ENCODE measurements at places on chromosomes 7 and 10.

- no peak for DNase-seq
These were observed 52.1 kb downstream of the MPP7 start for GRCh38 chr10:28250782-28251181.

DNA sequence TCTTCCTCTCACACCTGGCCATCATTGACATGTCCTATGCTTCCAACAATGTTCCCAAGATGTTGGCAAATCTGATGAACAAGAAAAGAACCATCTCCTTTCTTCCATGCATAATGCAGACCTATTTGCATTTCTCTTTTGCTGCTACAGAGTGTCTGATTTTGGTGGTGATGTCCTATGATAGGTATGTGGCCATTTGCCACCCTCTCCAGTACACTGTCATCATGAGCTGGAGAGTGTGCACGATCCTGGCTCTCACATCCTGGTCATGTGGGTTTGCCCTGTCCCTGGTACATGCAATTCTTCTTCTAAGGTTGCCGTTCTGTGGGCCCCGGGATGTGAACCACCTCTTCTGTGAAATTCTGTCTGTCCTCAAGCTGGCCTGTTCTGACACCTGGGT, 19.2 kb downstream of the OR2A14 start:
- no peak for DNase-seq

GRCh38 chr10:75782463-75783248, 351.2 kb downstream of the LRMDA start:
- DNase-seq, result no peak

DNA sequence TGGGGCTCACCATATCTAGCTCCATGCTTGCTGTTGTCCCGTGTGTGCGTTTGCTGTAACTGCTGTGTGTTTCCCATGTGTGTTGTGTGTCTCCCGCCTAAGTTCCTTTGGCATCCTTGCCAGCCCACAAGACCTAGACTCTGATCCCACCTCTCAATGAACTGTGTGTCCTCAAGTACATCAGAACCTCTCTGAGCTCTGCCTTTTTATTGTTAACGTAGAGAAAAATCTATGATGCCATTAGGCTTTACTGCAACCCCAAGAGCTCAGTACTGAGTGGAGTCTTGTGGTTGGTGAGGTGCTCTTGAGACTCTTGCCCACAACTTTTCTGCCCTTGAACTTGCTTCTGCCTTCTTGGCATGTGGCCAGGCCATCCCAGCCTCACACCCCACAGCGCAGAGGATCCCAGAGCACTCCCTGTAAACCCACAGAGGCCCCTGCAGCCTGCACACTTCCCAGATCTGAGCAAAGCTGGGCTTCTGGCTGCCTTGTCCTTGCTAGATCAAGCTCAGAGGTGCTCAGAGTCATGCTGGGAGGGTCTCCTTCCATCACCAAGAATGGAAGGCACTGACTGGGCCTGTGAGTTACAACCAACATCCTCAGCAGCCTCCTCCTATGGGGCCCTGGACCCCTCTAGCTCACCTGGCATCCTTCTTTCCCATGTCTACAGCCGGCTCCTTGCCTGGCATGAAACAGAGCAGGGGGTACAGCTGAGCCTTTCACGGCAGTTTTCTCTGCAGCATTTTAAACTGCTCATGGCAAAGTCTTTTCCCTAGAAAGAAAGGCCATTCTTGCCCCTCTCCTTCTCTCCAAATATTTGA, 643.4 kb downstream of the ACTR3B start:
- no peak for DNase-seq

GRCh38 chr10:93542358-93542791, 24.1 kb upstream of the FFAR4 start:
- no peak for DNase-seq

GRCh38 chr10:29105516-29106215, 183.2 kb upstream of the LYZL1 start:
- DNase-seq, result no peak

DNA sequence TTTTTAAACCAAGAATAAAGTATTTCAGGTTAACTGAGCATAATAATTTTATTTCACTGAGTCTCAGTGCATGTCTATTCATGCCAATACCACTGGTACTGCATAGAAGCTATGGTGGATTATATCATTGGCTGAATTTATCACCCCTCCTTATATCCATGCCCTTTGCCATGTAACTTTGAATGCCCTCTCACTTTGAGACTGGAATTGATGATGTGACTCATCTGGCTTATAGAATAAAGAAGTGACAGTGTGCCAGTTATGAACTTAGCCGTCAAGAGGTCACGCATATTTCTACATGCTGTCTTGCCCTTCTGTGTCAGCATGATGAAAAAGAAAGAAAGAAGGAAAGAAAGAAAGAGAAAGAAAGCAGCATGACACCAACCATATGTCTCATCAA, 20.7 kb upstream of the ABLIM1 start:
- DNase-seq, result no peak
